Right renal cortex interstitium (tissue), 3 donors: ENCODE measurements at places on chromosomes 7 and 10.

GRCh38 chr7:80147543-80148391 lies 13.1 kb downstream of the GNAI1 start:
- no peak for DNase-seq

DNA sequence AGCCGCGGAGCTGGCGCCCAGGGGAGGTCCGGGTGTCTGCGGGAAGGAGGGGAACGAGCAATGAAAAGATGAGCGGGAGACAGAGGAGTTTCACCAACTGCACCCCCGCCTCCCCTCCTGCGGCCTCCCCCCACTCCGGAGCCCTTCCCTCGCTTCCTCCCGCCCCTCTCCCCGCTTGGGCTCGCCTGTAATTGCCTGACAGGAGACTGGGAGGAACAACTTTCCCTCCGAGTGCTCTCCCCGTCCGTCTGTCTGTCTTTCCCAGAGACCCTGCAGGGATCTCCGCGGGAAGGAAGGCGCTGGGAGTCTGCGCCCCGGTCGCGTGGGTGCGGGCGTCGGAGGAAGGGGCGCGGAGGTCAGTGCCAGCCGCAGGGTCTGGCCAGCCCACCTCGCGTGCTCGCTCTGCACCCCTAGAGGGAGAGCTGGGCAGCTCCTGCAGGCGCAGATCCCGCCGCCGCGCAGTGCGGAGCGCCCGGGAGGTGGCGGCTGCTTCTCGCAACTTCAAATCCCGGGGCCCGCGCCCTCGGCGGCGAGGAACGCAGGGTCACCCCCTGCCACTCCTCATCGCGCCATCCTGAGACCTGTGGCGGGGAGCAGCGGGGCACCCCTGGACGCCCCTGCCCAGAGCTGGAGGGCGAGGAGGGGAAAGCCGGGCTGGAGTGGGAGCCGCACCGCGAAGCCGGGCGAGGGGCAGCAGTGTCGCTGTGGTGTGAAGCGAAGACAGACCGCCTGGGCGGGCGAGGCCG lies 511 bp upstream of the NRP1 start:
- peak; percentile 84 for DNase-seq

DNA sequence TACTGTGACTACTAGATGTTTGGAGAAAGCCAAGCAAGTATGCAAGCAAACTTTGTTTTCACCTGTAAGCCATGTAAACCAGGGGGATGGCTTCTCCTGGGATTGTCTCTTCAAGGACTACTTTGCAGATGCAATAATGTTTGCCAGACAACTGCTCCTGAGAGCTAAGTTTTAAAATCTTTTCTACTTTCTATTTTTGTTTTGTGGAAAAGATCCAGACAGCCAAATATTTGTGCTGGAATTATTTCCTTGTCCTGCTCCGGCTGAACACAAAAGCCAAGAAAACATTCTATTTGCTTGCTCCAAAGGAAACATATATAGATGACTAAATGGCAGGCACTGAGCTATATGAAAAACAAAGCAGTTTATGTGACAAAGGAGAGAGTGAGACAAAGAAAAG lies 51.6 kb downstream of the TFPI2 start:
- no peak for DNase-seq

- DNase-seq: no peak
Measured at GRCh38 chr7:158255156-158255555, 332.5 kb downstream of the PTPRN2 start.

GRCh38 chr7:26398427-26398755 lies 106.7 kb downstream of the SNX10 start:
- DNase-seq: peak; percentile 70

DNA sequence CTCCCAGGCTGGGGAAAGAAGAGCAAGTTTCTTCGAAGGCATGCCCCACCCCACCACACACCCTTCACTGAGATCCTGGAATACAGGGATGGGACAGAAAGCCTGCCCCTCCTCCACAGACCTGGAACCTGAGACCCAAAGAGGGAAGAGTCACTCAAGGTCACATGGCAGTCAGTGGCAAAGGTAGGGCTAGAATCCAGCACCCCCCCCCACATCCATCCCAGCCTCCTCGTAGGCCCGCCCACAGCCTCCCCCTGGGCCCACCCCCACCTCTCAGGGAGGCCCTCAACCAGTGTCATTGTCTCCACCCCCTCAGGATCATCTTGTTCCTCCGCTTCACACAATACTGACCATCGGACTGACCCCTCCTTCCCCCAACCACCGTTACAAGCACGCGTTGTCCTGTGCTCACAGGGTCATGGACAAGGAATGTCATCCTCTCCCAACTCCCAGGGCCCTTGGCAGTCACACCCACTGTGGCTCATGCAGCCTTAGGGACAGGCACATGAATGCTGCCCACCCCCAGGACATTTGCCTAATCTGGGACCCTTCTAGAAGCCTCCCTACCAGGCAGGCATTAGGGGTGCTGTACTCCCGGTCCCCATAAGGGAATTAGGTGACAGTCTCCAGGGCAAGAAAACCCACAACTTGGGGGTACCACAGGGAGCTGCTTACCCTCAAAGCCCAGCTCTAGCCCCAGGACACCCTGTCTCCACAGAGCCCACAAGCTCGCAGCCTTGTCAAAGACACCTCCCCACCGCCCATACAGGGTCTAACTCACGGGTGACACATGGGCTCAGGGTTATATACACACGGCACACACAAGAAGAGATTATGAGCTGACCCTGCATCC lies 1.4 kb downstream of the KCNH2 start:
- no peak for DNase-seq

DNA sequence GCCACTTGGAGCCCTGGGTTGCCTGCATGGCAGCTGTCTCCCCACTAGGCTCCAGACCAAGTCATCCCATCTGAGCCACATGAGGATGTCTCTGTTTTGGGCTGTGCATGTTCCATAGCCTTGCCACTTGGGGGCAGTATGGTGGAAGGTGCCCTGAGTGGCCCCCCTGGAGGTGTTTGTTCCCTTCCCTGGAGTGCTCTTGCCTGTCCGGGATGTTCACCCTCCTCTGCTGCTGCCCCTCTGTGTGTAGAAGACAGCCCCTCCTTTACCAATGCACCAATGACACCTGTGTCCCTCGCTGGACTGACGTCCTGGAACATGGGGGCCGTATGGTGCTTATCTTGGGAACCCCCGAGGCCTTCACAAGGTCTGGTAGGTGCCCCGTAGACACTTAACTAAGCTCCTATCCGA lies 100.2 kb downstream of the ACTR3B start:
- DNase-seq: no peak

DNA sequence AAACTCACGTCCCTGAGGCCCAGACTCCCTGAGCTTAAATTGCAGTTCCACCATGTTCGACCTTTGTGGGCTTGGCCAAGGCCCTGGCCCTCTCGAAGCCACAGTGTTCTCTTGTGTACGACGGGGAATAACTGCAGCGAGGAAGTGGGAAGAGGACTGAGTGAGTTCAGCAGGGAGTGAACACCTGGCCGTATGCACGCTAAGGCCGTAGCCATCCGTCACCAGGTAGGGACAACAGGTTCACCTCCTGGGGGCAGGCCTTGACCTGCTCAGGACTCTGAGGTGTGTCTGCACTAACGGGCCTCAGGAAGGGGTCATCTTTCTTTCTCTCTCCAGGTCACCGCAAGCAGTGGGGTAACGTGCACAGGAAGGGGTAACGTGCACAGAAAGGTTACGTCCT lies 67.2 kb upstream of the CTBP2 start:
- no peak for DNase-seq
